Smooth muscle cell of trachea (primary cell): ENCODE measurements at places on chromosomes 7 and 10. TPM values are rescaled to one million over a fixed set of nuclear protein-coding genes. Genes with fewer than 3 reads are reported as not detected.

TAS2R3 gene
- 1.3 and 1.8 TPM in 2 replicates for total RNA-seq

TEX36 gene
- 0.44 TPM in 1 of 2 replicates, not detected in the other for total RNA-seq

SPDYE1 gene
- total RNA-seq = not detected in 2 replicates

C7orf57 gene
- not detected in 2 replicates for total RNA-seq

FAM241B gene
- total RNA-seq = 0.29 TPM in 1 of 2 replicates, not detected in the other

PPP1R17 gene
- total RNA-seq = not detected in 2 replicates

TSPAN33 gene
- 0.15 and 0.17 TPM in 2 replicates for total RNA-seq

GSAP gene
- total RNA-seq = 8.6 and 8.9 TPM in 2 replicates

BLVRA gene
- 51.9 and 67.6 TPM in 2 replicates for total RNA-seq

CPA2 gene
- not detected in 2 replicates for total RNA-seq

HMX2 gene
- total RNA-seq = not detected in 2 replicates

HYAL4 gene
- total RNA-seq = 0.17 and 0.44 TPM in 2 replicates

PTN gene
- total RNA-seq = 35.4 and 36.9 TPM in 2 replicates

CNNM1 gene
- 0.15 and 0.33 TPM in 2 replicates for total RNA-seq

JCAD gene
- 2.0 and 8.9 TPM in 2 replicates for total RNA-seq

PKD1L1 gene
- total RNA-seq = 0.17 TPM in 1 of 2 replicates, not detected in the other

POM121L12 gene
- total RNA-seq = not detected in 2 replicates

FAM25A gene
- total RNA-seq = not detected in 2 replicates

CALHM2 gene
- total RNA-seq = 23.3 and 51.3 TPM in 2 replicates

COMMD3 gene
- total RNA-seq = 36.9 and 54.5 TPM in 2 replicates

FBH1 gene
- total RNA-seq = 96.6 and 151 TPM in 2 replicates

TRPV5 gene
- not detected in 2 replicates for total RNA-seq

FKBP9 gene
- 346 and 372 TPM in 2 replicates for total RNA-seq

OR6B1 gene
- not detected in 2 replicates for total RNA-seq

PAX4 gene
- total RNA-seq = not detected in 2 replicates

CASTOR2 gene
- total RNA-seq = 13.5 and 27.6 TPM in 2 replicates

CALHM3 gene
- 0.15 TPM in 1 of 2 replicates, not detected in the other for total RNA-seq

WNT8B gene
- not detected in 2 replicates for total RNA-seq

C10orf62 gene
- 0.15 TPM in 1 of 2 replicates, not detected in the other for total RNA-seq

HOXA13 gene
- total RNA-seq = under 0.01 TPM in 2 replicates

HOXA4 gene
- total RNA-seq = 0.58 and 0.66 TPM in 2 replicates

VSTM4 gene
- 8.7 and 11.1 TPM in 2 replicates for total RNA-seq

FBXL13 gene
- total RNA-seq = 0.99 and 1.5 TPM in 2 replicates

OR2A5 gene
- total RNA-seq = not detected in 2 replicates

GIMAP1 gene
- not detected in 2 replicates for total RNA-seq

AASS gene
- total RNA-seq = 30.3 and 36.5 TPM in 2 replicates

RBM20 gene
- not detected in 2 replicates for total RNA-seq

PRSS37 gene
- total RNA-seq = not detected in 2 replicates

SEMA3D gene
- total RNA-seq = 2.6 and 2.8 TPM in 2 replicates

RPP30 gene
- 29.4 and 47.4 TPM in 2 replicates for total RNA-seq

FAM180A gene
- 68.3 and 80.0 TPM in 2 replicates for total RNA-seq

GPNMB gene
- total RNA-seq = 288 and 440 TPM in 2 replicates

PI4K2A gene
- total RNA-seq = 24.3 and 40.2 TPM in 2 replicates

PDZD8 gene
- 17.9 and 18.0 TPM in 2 replicates for total RNA-seq

SPAG6 gene
- total RNA-seq = 0.15 and 0.17 TPM in 2 replicates
